Stimulated activated naive CD4-positive, alpha-beta T cell (primary cell): ENCODE measurements at places on chromosomes 16 and 17.

GRCh38 chr17:77416105-77416713 is 275.4 kb downstream of the SEC14L1 start:
- DNase-seq, result no peak

GRCh38 chr17:39212195-39212810 is 12.2 kb downstream of the RPL19 start:
- no peak for DNase-seq

DNA sequence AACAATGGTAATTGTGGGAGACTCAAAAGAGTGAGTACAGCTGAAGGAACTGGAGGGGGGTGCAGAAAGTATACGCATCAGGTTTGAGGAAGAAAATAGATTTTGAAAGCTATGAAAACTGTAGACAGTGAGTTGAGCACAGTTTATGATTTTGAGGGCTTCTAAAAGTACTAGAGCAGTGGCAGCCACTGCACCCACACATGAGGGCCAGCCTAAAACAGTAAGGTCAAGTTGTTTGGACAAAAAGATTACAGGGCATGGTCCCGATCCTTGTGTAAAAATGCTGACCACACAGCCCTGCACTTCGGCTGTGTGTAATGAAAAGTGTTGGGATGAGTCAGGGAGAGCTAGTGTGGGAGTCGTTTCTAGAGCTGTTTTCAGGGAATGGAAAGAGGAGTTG is 2282.1 kb downstream of the TP53TG3F start:
- DNase-seq, result no peak

- no peak for DNase-seq
Measured at GRCh38 chr17:73356561-73357170, 44.9 kb upstream of the CDC42EP4 start.

- peak; percentile 85 for DNase-seq
Measured at GRCh38 chr17:77404812-77405581, 264.2 kb downstream of the SEC14L1 start.

DNA sequence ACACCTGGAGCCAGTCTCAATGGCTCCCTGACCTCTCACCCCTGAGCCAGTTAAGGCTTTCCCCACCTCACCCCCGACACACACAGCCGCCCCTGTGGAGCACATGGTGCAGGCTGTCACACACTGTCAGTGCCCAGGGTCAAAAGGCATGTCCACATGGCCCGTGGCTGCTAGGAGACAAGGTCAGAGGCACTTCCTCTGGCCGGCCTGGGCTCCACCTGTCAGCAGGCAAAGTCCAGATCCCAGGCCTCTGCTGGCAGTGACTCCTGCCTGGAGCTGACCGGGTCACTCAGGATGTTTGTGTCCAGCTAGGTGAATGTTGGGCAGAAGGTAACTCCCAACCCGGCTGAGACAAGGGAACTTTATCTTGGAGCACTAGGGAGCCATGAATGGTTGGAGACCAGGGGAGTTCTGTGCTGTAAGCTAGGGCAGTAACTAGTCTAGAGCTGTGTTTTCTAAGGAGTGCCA is 6.0 kb downstream of the SREBF1 start:
- no peak for DNase-seq

DNA sequence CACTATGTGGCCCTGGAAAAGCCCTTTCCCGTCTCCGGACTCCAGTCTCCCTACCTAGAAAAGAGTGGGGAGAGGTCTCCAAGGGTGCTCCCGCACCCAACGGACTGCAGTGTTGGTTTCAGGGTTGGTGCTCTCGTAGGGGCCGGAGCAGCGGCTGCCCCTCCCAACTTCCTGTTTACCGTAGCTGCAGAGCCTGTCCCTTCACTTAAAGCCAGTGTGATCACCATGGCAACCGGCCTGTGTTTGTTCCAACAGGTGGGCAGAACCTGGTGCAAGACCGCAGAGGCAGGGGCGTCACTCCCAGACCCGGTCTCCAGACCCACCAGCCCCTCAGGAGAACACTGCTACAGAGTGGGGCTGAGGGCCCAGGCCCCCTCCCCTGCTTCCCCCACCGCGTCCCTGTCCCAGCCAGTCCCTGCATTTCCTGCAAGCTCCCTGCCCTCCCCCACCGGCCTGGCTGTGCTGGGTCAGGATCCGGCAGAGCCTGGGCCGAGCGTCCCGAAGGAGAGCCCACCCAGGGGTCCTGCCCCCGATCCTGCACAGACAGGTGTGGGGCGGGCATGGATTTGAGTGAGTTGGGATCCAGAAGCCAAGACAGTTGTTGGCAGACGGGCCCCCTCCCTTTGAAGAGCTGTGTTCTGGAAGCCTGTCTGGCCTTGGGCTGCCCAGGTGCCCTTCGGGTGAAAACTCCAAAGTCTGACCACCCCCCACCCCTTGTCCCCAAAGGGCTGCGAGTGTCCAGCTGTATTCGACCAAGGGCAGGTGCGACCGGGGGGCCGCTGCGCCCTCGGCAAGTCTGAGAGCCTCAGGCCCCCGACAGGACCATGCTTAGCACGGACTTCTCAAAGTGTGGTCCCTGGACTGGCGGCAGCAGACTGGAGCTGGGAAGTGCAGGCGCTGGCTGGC is 1.5 kb upstream of the BAIAP3 start:
- no peak for DNase-seq

GRCh38 chr16:74999609-75000480 is 1.0 kb downstream of the ZNRF1 start:
- DNase-seq, result peak; percentile 46

DNA sequence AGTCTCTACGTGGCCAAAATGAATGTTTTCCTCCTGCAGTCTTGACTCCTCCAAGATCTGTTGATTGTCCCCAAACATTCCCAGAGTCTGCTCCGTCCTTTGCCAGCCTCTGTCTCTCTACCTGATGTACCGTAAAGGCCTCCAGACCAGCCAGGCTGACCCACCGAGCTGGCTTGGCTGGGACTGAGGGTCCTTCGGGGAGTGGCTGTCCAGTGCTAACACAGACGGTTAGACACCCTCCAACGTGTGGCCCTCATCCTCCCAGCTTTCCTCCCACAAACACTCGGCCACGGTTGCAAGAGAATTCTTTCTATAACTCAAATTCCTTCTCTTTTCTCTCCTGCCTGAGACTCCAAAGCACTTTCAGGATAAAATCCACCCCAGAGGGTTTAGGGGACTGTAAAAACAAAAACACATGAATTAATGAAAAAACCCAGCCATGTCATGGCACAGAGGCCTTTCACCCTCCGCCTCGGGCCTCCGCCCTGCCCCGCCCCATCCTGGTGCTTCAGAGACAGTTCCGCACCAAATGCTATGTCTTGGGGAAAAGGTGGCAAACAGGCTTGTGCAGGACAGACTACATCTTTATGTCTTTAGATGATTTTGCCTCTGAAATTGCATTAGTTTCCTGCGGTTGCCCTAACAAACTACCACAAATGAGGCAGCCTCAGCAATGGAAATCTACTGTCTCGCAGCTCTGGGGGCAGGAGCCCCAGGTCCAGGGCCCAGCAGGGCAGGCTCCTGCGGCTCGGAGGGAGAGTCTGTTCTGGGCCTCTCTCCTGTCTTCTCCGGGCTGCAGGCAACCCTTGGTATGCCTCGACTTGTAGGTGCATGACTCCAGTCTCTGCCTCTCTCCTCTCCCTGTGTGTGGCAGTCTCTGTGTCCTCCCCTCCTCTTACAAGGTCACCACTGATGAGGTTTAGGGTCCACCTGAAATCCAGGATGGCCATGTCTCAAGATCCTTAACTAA is 72.5 kb upstream of the CBX4 start:
- no peak for DNase-seq

GRCh38 chr17:28193241-28193640 is 125.8 kb upstream of the TMEM97 start:
- DNase-seq, result no peak

DNA sequence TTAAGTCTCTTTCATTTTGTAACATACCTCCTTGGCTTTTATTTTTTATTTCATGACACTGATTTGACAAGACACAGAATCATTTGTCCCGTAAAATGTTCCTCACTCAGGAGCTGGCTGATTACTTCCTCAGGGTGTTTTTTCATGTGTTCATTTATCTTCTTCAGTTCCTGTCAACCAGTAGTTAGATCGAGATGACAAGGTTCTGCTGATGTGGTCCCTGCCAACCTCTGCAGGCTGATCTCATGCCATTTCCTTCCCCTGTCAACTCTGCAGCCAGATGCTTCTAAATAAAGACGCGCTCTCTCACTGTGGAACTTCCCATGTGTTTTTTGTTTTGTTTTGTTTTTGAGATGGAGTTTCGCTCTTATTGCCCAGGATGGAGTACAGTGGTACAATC is 8.1 kb upstream of the CXCL16 start:
- DNase-seq, result peak; percentile 50

- DNase-seq, result peak; percentile 89
Measured at GRCh38 chr16:30921748-30922419, 1.5 kb upstream of the FBXL19 start.

DNA sequence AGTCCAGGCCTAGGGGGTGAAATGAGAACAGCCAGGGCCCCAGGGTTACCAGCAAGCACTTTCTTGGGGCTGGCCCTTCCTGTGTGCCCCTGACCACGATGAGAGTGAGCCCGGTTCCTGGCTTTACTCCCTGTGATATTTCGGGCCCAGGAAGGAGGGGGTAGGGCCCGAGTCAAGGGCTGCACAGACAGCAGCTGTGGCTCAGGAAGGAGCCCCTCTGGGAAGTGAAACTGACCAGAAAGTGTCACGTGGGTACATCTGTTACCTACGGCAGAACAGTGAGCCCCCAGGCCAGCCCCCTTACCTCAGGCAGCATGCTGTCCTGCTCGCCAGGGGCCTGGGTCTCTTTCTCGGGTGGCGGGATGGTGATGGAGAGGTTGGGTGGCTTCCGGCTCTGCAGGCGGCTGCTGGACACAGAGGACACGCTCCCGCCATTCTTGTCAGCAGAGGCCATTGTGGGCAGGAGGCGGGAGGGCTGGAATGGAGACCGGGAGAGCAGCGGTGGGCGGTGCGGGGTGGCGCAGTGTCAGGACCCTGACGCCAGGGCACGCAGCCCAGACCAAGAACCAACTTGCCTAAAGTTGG is 13.8 kb downstream of the AANAT start:
- DNase-seq, result no peak

DNA sequence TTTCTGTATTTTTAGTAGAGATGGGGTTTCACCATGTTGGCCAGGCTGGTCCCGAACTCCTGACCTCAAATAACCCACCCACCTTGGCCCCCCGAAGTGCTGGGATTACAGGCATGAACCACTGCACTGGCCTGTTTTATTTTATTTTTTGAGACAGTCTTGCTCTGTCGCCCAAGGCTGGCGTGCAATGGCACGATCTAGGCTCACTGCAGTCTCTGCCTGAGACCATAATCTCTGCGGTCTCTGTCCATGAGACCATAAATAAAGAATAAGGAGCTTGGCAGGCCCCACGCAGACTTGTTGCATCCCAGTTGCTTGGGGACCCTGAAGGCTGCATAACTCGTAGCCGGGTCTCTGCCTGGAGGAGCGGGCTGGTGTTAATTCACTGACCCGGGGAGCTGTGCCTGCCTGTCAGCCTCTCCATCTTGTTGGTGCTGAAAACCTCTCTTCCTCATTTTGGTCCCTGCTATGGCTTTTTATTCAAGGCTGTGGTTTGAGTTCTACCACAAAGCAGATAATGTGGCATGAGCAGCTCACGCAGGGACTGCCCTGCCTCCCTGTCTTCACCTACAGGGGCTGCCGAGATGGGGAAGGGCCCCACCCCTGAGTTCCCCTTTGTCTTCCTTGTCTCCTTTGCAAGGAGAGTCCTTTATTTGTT is 82.1 kb downstream of the MSI2 start:
- no peak for DNase-seq

DNA sequence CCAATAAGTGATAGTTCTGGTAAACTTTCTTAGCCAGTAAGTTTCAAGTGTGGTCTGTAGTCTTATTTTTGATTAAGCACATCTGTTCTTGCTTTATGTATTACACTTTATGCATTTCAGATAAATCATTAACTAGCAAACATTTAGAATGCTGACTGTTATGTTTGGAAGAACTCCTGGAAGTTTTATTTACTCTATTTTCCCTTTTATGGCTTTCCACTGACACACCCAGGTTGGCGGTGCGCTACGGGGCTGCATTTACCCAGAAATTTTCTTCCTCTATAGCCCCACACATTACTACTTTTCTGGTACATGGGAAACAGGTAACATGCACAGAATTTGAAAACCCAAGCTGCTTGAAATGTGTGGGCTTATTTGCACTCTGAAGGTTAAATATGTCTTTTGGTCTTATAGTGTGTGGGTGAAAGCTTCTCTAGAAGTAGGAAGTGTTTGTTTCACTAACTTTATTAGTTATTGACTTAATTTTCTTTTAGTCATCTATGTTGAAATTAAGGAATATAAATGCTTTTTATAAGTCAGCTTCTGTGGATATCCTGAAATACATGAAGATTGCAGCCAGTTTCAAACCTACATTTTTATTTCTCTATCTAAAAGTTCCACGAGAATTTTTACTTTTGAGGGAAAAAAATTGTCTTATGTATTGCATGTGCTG is 203.7 kb downstream of the PHKB start:
- DNase-seq, result no peak

DNA sequence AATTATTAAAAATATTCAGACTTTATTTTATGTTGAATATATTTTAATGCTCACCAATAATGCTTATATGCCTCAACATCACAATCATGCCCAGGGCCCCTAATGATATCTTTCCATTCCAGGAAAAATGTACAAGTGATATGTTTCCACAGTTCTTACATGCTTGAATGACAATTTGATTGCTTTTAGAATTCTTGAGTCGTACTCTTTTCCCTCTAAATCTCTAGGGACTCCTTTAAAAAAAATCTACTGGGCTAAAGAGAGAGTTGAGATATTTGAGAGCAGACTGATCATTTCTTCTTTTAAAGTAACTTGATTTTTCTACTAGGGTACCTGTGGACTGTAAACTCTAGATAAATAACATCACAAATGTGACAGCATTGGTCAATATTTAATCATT is 18.2 kb upstream of the HLF start:
- no peak for DNase-seq

GRCh38 chr16:79444572-79444971 is 156.0 kb downstream of the MAF start:
- DNase-seq, result no peak

DNA sequence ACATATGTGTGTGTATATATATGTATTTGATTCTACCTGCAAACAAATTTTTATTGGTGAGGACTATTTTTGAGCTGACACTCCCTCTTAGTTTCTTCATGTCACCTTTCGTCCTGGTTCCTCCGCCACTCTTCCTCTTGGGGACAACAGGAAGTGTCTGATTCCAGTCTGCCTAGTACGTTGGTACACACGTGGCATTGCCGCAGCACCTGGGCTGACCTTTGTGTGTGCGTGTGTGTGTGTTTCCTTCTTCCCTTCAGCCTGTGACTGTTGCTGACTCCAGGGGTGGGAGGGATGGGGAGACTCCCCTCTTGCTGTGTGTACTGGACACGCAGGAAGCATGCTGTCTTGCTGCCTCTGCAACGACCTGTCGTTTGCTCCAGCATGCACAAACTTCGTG is 29.4 kb upstream of the CACNG5 start:
- peak; percentile 7 for DNase-seq
